Panc1 (cell line): ENCODE measurements at places on chromosomes 6 and 20. TPM values are rescaled to one million over a fixed set of nuclear protein-coding genes. Genes with fewer than 3 reads are reported as not detected.

TAGAP gene
- 0.13 TPM for total RNA-seq

LRFN2 gene
- 0.05 TPM for total RNA-seq

PNPLA1 gene
- total RNA-seq, result not detected

TTK gene
- 35.5 TPM for total RNA-seq

MICB gene
- 72.1 TPM for total RNA-seq
